ENCODE measurements at places on chromosomes 7 and 10.

- no peak for DNase-seq
Observed at GRCh38 chr7:94127026-94127425, 122.9 kb upstream of the BET1 start.

- DNase-seq = no peak
Observed at GRCh38 chr10:63125459-63125858, 7.7 kb upstream of the NRBF2 start.

DNA sequence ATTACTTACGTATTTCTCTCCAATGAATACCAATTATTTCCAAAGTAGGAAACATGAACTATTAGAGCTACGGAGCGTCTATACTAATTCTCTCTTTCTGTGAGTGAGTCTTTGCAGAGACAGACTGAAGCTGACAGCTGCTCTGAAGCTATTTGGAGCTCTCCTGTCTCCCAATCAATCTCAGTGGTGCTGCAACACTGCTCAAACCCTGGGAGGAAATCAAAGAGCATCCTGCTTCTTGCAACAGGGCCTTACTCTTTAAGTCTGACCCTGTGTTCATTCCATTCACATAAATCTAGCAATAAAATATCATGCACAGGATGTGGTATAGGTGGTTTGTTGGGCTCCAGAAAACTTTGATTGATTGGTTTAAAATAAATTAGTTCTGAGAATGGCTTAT lies 685.7 kb upstream of the IGFBP3 start:
- DNase-seq = no peak

DNA sequence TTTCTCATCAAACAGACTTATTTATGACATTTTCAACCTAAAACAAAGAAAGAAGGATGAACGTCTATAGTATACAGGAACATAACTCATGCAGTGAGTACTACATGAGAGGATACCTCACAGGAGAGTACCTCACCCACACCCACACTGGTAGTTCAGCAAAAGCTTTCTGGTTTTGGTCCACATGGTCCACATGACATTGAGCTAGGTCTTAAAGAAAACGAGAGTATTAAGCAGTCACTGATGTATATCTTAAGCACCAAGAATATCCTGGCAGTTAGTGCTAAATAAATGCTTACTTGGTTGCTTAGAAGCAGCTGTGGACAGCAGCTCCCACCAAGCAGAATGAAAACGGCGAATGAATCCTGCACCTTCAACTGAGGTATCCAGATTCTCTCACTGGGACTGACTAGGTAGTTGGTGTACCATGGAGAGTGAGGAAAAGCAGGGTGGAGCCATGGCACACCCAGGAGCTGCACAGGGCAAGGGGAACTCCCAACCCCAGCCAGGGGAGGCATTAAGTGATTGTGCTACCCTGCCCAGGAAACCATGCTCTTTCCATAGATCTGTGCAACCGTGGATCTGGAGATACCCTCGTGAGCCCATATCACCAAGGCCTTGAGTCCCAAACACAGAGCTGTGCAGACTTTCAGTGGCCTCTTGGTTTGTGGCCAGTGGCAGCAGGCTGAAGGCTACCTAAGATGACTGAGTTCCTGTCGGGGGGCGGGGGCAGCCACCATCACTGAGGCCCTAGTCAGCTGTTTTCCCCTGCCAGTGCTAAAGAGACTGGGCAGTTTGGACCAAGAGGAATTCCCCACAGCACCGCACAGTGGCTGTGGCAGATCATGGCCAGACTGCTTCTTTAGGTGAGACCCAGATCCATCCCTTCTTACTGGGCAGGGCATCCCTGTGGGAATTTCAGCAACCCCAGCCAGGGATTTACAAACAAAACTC lies 143.4 kb downstream of the SGMS1 start:
- DNase-seq = no peak

DNA sequence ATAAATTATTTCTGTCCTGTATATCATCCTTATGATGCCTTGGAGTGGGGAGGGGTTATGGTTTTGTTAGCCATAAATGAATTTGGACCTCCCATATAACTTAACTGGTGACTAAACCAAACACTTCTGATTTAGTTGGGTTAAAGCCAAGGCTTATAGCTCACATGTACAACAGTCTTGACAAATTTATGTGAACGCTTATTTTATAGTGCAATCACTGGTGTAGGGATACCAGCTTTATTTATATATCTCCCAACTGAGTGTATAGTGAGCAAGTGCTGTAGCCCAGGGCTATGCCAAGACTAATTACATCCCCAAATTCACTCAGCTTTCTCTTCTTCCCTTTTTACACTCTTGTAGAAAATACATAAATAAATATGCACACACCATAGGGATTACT lies 956.2 kb downstream of the SORCS3 start:
- no peak for DNase-seq

GRCh38 chr7:25753837-25754236 lies 398.2 kb upstream of the NFE2L3 start:
- no peak for DNase-seq

Measured in hematopoietic multipotent progenitor cell treated with erythropoietin and hydrocortisone succinate and interleukin-3 and kit ligand, for 4 days (in vitro differentiated cells).